ENCODE measurements at places on chromosomes 1 and 21. TPM values are rescaled to one million over a fixed set of nuclear protein-coding genes. Genes with fewer than 3 reads are reported as not detected.

NCAM2 gene
- polyA plus RNA-seq, result 0.45 TPM

GRCh38 chr1:29303201-29304024 lies 67.1 kb downstream of the PTPRU start:
- peak; percentile 65 for DNase-seq

- DNase-seq, result no peak
Observed at GRCh38 chr1:215076322-215076721, 6.2 kb upstream of the KCNK2 start.

GRCh38 chr1:24388331-24388885 lies 25.2 kb downstream of the STPG1 start:
- DNase-seq, result no peak

DNA sequence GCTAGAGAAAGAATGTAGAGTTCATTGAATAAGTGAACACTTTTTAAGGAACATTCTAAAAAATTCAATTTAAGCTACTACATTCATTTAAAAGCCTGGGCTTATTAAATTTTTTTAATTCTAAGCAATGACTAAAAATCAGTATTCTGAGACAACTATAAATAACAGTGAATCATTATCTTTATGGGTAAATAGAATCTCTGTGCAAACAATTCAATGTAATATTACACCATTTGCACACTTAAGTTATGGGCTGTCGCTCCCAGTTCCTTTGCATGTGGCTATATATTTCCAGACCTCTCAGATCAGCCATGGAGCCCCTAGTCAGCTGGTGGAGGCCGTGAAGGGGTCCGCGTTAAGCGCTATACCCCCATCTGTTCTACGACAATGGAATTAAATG lies 65.1 kb downstream of the KCNK1 start:
- DNase-seq, result no peak

GRCh38 chr21:45637883-45638282 lies 5.6 kb upstream of the PCBP3 start:
- no peak for DNase-seq

RHCE gene
- polyA plus RNA-seq, result 0.21 TPM

- DNase-seq, result no peak
Observed at GRCh38 chr1:82564333-82564732, 763.6 kb downstream of the ADGRL2 start.

DNA sequence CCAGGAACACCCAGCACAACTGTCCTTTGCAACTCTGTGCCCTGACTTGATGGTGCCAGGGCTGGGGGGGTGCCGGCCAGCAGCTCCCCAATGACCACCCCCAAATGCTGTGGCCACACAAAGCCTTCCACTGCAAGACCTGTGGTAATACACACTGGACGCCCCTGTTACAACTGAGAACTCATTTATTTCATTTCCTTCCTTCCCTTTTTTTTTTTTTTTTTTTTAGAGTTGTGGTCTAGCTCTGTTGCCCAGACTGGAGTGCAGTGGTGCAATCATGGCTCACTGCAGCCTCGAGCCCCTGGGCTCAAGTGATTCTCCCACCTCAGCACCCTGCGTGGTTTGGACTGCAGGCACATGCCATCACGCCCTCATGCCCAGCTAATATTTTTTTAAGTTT lies 25.2 kb downstream of the TP73 start:
- no peak for DNase-seq

TMEM82 gene
- not detected for polyA plus RNA-seq

- DNase-seq, result no peak
Observed at GRCh38 chr1:92953491-92953890, 7.8 kb downstream of the DIPK1A start.

TMEM269 gene
- polyA plus RNA-seq, result 0.03 TPM

DNA sequence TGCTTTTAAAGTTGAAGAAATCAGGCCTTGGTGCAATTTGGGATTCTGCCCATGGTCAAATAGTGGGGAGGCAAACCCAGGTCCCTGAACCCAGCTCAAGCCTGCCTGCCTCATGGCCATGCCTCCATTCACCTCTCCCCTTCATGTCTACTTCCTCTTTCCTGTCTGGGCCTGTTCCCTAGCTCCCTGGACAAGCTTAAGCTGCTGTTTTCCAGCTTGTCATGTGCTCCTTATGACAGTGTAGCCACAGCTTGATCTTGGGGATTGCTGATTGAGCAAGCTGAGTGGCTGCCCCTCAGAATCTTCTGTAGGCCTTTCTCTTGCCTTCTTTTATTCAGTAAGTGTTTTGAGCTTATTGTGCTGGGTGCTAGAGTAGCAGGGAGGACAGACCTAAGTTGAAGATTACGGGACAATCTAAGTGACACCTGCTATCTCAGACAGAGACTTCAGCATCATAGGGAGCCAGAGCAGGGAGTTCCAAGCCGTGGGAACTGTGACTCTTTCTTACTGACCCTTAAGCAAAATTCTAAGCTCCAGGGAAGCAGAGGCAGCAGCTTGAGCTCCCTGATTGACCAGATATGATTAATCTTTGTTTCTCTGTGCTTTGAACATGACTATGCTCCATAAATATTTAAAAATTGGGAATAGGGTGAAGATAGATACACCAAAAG lies 520 bp upstream of the MR1 start:
- DNase-seq, result no peak

OLIG2 gene
- polyA plus RNA-seq, result not detected

DNA sequence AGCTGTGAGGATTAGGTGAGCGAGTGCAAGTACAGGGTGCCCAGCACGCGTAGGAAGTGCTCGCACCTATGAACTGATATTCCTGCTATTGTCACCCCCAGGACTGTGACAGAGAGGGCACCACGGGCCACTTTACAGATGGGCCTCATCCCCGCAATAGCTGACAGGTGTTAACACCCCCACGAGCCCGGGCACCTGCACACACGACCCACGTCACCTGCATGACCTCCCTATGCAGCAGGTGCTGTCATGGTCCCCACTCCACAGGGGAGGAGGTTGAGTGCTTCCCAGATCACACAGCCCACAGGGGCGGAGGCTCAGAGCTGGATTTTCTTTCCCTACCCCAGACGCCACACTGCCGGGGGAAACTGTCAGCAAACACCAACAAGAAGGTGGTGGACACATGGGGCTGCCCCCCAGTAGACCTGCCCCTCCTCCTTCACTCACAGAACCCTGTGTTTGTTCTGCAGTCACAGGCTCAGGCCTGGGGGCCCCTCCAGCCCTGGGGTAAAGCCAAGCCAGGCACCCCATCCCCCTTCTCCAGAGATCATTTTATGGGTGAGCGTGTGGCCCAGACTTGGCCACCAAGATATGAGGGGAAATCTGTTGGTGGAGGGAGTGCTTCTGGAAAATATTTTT lies 465.5 kb downstream of the MATN1 start:
- peak; percentile 64 for DNase-seq

RXFP4 gene
- polyA plus RNA-seq, result not detected

CHIT1 gene
- polyA plus RNA-seq, result 165 TPM

DNA sequence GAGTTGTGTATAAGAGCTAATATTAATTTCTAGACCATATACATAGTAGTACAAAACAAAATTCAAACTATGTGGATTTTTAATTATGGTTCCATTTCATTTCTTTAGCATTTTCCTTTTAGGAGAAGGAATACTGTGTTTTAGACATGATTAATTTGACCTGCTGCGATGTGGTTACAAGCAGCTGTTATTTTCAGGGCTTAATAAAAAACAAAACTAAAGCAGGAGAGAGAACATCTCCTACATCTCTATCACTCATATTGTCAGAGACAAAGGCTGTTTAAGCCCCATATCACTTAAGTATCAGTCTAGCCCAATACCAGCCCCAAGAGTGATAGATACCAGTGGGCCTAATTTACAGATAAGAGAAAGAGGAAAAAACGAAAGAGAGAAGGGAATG lies 47.6 kb downstream of the ILDR2 start:
- no peak for DNase-seq

FAM177B gene
- polyA plus RNA-seq, result 5.5 TPM

- DNase-seq, result no peak
Observed at GRCh38 chr21:15986277-15986676, 256.5 kb downstream of the USP25 start.

GRCh38 chr1:198829944-198830343 lies 191.1 kb downstream of the PTPRC start:
- DNase-seq, result no peak

FMO3 gene
- 0.46 TPM for polyA plus RNA-seq

TMEM183A gene
- 35.1 TPM for polyA plus RNA-seq

DNA sequence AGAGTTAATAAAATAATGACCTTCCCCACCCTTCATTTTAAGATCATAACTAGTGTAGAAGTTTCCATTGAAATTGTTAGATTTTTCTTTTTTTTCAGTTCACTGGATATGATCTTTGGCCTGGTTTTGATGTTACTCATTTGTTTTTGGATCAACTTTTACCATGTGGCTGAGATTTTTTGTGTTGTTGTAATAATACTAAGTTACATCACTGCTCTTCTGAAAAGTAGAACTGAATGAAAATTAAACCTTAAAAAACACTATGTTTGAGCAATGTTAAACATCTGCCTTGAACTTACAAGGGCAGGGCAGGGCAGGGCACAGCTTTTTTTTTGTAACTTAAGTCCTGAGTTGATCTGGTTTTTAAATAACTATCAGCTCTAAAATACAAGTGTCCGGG lies 204.8 kb upstream of the ADAMTS5 start:
- no peak for DNase-seq

LEPR gene
- polyA plus RNA-seq, result 1.1 TPM

DNA sequence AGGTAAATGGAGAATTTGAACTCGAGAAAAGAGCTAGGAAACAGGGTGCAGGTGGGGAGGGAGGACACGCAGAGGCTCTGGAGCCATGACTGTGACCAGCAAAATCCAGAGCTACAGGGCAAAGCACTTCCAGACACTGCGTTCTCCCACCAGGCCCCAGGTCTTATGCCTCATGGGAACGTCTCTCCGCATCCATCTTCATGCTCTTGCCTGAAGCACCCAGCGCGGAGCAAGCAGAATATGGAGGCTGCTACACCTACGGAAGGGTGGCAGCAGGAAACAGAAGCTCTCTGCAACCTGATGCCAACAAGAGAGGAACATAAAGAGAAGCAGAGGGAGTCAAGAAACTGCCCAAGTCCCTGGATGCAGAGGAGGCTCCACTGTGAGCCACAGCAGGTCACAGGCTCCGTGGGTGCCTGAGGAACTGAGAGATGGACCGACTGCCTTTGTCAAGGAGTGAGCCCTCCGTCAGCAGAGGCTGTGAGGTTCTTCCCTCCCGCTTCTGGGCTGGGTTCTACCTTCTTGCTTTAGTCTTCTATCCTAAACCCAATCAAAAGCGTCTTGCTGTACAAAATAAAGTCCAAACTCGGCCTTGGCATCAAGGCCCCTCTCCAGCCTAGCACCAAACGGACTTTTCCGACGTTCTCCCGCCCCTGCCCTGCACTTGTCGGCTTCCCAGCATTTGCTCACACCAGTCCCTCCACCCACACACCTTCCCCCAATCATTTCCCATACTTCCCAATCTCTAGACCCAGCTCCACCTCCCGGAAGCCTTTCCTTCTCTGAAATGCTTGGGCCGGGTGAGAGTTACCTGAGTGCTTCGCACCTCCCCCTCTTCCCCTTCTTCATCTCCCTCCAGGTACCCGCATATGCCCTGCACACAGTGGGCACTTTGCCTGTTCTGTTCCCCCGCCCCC lies 930 bp downstream of the DHCR24 start:
- no peak for DNase-seq

BNIPL gene
- 0.85 TPM for polyA plus RNA-seq

DNA sequence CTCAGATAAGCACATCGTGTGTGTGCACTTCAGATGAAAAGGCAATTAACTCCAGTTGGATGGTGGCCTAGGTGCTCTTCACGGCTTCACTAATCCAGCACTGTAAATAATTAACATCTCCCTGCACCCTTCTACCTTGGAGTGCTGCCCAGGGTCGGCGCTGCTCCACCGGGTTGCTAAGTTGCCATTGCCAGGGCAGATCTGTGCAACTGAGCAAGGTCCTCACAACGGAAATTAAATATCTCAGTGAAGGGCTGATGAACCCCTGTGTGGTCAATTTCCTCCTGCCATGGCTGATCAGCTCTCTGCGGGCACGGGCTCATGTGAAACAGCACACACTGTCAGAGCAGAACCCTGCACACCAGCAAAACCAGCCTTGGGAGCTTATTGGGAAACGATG lies 63.2 kb downstream of the SYDE2 start:
- no peak for DNase-seq

BMP8B gene
- polyA plus RNA-seq, result 0.08 TPM

DNA sequence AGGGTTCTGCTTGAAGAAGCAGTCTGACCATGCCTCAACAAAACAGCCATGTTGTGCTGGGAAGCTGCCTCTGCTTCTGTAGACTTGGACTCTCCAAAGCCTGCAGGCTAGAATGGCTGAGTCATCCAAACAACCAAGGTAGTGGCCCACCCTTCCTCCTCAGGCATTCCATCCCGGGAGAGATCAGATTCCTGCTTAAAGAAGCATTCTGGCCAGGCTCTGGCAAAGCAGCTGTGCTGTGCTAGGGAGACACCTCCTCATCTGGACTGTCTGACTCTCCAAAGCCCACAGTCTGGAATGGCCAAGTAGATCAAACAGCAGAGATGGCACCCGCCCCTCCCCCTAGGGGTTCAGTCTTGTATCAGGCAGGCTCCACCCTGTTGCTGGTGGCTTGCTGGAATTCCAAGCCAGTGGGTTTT lies 38.3 kb upstream of the F3 start:
- no peak for DNase-seq

SELE gene
- 0.11 TPM for polyA plus RNA-seq

- DNase-seq, result no peak
Observed at GRCh38 chr1:201773764-201774163, 55.2 kb upstream of the IPO9 start.

SLFNL1 gene
- polyA plus RNA-seq, result 0.38 TPM

CYP2J2 gene
- 0.35 TPM for polyA plus RNA-seq

GRCh38 chr1:60875138-60875537 lies 207.2 kb upstream of the NFIA start:
- no peak for DNase-seq

IVL gene
- polyA plus RNA-seq, result 0.05 TPM

DNA sequence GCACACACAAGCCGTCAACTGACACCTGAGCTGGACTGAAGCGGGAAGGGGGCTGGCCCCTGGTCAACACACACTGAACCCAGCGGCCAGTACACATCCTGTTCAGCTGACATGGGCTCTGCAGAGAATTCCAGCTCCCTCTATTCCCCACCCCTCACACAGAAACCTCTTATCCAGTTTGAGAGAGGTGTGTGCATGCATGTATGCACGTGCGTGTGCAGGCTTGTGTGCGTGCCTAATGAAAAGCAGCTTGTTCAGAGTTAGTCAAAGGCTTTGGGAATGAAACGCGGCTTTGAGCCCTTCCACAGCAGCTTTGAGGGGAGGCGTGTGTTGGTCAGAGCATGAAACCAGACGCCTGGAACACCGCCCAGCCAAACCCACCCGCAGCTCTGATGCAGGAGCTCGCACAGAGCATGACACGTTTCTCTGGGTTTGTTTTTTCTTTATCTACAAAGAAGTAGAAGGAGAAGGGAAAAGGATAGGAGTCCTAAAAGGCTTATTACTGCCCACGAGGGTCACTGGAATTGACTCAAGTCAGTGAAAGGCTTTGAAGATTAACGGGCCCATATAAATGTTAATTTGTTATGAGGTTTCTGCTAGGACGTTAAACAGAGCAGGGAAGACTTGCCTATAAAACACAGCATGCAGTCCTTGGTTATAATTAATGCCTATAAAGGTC lies 184.2 kb downstream of the ETS2 start:
- no peak for DNase-seq

GRCh38 chr1:110645211-110645610 lies 29.5 kb downstream of the KCNA3 start:
- no peak for DNase-seq

GRCh38 chr1:114203595-114204128 lies 50.0 kb upstream of the SYT6 start:
- no peak for DNase-seq

TMPRSS15 gene
- polyA plus RNA-seq, result not detected

GRCh38 chr1:153866045-153866850 lies 56.5 kb downstream of the GATAD2B start:
- no peak for DNase-seq

- no peak for DNase-seq
Observed at GRCh38 chr1:170273291-170274130, 127.8 kb downstream of the NTMT2 start.

Measured in spleen (tissue), 13 donors.